ENCODE measurements at places on chromosomes 16 and 17.

GRCh38 chr16:4360538-4361021 is 9.5 kb upstream of the PAM16 start:
- DNase-seq: peak; percentile 2

- DNase-seq: no peak
These were observed 16.2 kb downstream of the MYLK3 start for GRCh38 chr16:46731691-46732555.

GRCh38 chr17:74792586-74793105 is 16.5 kb upstream of the NAT9 start:
- DNase-seq: no peak

GRCh38 chr17:81030741-81031565 is 4.0 kb upstream of the BAIAP2 start:
- no peak for DNase-seq

DNA sequence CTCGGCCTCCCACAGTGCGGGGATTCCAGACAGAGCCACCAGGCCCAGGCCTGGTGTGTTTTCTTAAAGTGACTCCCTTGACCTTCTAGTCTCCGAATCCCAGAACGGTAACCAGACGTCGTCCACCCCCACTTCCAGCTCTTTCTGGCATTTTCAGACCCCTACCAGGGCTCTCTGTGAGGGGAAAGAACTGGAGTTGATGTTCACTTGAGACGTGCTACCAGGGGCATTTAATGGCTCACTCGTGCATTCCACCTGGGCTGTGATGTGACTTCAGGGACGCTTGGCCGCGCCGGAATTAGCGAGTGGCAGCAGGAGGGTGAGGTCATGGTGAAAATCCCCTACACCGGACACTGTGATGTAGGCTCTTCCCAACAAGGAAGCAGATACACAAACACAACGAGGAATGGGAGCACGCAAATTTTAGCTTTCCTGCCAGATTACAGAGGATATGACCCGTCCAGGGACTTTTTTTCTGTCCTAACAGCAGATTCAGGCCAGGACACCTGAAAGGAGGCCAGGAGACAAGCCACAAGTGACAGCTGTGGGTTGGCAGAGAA is 1.1 kb upstream of the GNA13 start:
- no peak for DNase-seq

- DNase-seq: no peak
These were observed 2.6 kb downstream of the NUP88 start for GRCh38 chr17:5416901-5417300.

GRCh38 chr16:73527187-73527586 is 479.3 kb upstream of the ZFHX3 start:
- peak; percentile 18 for DNase-seq

GRCh38 chr17:80861892-80862291 is 129.7 kb upstream of the CHMP6 start:
- peak; percentile 22 for DNase-seq

GRCh38 chr17:69117855-69118784 is 23.6 kb downstream of the ABCA6 start:
- no peak for DNase-seq

- no peak for DNase-seq
These were observed 55.9 kb downstream of the USP22 start for GRCh38 chr17:20986767-20987510.

DNA sequence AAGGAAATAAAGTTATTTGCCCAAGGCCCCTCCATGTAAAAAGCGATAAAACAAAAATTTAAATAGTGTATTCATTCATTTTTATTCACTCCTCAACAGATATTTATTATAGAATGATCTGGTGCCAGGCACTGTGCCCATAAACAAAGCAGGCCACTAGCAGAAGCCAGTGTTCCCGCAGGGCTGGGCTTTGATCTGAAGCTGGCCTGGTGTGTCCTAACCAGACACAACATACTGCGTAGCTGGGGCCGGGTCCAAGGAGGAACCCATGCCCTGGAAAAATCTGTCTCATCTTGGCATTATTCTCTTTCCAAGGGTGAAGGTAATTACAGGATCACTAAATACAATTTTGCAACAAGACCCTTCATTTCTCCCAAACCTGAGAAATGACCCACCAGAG is 537.4 kb upstream of the CDH5 start:
- DNase-seq: no peak

DNA sequence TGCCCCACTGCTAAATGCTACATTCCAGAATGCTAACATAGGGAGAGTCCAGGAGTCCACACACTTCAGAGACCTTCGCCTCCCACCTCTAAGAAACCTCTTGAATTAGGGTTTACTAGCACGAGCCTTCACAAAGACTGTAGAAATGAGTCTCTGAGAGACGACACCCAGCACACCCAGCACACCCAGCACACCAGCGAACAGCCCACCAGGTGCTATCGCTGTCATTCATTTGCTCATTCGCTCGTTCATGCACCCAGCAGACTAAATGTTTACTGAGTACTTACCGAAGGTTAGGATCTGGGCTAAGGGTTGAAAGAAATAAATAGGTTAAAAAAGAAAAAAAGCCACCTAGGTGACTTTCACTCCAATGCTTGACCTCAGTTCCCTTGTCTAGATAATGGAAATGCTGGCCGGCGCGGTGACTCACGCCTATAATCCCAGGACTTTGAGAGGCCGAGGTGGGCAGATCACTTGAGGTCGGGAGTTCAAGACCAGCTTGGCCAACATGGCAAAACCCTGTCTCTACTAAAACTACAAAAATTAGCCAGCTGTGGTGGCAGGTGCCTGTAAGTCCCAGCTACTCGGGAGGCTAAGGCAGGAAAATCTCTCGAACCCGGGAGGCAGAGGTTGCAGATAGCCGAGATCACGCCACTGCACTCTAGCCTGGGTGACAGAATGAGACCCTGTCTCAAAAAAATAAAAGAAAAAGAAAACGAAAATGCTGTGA is 100.8 kb downstream of the ADCY9 start:
- no peak for DNase-seq

- DNase-seq: no peak
These were observed 22.9 kb downstream of the IKZF3 start for GRCh38 chr17:39841134-39841683.

- no peak for DNase-seq
These were observed 153.5 kb upstream of the CDC42EP4 start for GRCh38 chr17:73465130-73465952.

DNA sequence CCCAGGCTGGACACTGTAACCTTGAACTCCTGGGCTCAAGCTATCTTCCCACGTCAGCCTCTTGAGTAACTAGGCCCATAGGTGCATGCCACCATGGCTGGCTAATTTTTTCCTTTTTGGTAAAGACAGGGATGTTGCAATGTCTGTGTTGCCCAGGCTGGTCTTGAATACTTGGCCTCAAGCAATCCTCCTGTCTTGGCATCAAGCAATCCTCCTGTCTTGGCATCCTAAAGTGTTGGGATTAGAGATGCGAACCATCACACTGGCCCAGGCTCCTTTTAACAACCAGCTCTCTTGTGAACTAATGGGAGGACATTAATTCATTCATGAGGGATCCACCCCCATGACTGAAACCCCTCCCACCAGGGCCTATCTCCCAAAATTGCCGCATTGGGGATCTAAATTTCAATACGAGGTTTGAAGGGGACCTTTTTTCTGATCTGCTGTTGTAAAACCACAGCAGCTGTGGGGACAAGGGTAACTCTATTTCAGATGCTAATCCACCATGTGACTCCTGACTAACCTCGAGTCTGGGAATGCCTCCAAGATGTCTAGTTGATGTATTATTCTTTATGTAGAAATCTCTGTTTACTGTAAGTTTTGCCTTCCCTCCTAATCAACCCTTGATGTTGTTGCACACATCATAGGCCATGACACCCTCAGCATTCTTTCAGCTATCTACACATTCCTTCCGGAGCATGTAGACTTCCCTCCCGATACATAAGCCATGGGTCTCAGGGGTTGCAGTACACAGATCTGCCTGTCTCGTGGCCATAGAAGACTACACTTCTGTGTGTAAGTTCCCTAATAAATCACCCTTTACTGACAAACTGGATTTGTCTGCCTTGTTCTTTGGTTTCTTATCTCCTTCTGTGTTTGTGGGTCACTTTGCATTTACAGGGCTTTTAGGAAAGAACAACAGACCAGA is 37.6 kb downstream of the RNF112 start:
- no peak for DNase-seq

DNA sequence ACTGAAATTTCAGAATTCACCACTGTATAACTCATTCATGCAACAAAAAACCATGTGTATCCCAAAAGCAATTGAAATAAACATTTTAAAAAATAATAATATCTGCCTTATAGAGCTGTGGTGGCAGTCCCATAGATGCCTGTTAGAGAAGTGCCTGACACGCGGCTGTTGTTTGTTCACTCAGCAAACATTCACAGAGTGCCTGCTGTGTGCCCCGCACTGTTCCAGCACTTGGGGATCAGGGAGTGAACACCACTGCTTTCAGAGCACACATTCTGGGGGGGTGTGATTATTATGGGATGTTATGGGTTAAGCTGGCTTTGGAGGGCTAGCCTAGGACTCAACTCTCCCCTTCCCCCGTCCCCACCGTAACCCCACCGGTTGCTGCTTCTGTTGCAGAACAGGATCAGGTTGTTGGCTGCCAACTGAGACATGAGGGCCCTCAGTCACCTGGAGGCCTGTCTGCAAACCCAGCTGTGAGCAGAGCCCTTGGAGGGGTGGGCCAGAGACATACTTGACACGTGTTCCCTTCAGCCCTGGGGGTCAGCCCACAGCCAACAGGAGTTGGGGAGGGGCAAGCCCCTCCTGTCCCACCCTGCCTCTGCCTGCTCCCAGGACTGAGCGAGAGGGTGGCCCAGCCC is 103.3 kb upstream of the CIBAR2 start:
- no peak for DNase-seq

DNA sequence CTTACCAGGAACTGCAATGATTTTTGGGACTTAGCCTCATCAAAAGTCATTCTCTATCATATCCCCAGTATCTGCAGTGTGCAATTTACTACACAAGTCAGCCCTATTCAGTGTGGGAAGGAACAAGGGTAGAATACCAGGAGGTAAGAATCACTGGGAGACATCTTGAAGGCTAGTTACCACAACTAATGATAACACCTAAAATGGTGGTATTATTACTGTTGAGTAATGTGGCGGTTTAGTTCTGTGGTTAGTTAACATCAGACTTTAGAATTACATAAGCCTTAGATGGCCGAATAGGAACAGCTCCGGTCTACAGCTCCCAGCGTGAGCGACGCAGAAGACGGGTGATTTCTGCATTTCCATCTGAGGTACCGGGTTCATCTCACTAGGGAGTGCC is 567.9 kb upstream of the CDH11 start:
- no peak for DNase-seq

DNA sequence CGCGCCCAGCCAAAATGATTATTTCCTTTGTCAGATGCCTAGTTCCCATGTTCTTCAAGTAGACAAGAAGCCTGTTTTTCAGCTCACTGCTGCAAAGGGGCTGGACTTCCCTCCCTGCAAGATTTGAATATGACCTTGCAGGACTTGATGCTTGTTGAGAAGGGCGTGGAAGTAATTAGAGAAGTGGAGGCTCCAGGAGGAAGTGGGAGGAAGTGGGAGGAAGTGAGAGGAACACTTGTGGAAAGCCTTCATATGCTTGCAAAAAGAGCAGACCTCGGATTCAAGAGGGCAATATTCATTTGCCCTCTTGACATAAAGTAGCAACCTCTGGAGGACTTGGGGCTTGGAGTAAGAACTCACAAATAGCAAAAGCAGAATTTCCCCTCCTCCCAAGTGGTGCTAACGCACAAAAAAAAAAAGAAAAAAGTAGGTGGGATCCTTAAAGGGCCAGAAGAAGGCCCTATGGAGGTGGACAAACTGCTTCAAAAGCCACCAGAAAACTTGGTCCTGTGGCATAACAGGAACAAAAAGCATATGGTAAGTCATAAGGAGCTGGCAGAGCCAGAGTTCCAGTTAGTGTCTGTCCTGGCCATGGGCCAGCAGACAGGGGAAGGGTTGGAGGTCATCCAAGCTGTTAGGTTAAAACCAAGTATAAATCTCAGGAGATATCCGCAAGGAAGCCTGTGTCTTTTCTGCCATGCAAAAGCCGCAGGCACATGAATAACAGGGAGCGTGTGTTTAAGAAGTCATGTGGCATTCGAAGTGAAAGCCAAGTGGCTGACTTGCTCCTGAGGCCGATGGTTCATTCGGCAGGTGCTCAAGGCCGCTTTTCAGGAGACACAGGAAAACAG is 20.6 kb upstream of the PRKAR1A start:
- no peak for DNase-seq

GRCh38 chr16:10969615-10970014 is 25.3 kb downstream of the CLEC16A start:
- DNase-seq: no peak

DNA sequence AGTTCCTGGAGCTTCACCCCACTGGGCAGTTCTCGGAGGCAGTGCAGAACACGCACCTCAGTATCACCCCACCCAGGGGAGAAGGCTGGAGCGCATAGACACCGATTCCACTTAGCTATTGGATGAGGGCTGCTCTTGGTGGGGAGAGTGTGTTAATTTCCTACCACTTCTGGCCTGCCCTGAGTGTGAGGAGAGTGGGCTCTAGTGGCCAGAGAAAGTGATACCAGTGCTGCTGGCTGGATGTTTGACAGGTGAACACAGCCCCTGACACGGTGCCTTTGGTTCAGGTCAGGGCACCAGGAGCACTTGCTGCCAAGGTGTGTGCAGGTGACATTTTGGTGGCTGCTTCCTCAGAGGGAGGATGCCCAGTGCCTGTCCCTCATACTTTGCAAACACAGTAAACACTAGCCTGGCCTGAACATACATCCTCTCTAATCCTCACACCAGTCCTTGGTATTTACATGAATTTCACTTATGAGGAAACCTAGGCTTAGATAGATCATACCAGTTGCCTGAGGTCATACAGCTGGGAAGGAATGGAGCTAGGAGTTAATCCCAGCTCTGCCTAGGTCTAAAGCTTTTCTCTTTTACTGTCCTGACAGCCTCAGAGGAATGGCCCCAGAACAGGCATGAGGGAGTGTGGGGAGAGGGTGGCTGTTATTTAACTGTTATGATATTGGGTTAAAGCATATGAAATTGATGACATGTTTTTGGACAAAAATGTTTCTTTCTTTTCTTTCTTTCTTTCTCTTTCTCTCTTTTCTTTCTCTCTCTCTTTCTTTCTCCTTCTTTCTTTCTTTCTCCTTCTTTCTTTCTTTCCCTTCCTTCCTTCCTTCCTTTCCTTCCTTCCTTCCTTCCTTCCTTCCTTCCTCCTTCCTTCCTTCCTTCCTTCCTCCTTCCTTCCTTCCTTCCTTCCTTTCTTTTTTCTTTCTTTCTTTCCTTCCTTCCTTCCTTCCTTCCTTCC is 21.0 kb upstream of the ITGAX start:
- DNase-seq: peak; percentile 18

DNA sequence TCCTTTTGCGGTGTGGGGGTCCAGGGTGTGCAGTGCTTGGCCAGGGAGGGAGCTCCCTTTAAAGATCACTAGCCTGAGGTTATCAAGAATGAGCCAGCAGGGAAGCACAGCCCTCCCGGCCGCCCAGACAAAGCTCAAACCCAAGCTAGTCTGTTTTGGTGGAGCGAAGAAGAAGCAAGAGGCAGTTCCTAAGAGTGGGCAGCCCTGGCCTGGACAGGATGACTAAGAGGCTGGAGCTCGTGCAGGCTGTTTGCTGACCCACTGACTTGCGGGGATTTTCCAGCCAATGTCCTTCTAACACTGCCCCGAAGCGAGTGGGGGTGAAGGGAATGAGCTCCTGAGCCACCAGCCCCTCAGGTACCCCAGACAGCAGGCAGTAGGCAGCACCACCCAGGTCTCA is 134.4 kb downstream of the COPRS start:
- no peak for DNase-seq

- DNase-seq: peak; percentile 3
These were observed 3.2 kb downstream of the MED31 start for GRCh38 chr17:6648181-6648580.

- peak; percentile 51 for DNase-seq
These were observed 19.7 kb downstream of the GOSR2 start for GRCh38 chr17:46942441-46943217.
